ENCODE measurements at places on chromosomes 2 and 18.

GRCh38 chr2:152186262-152186661 lies 10.7 kb upstream of the STAM2 start:
- no peak for DNase-seq

- DNase-seq = no peak
These were observed 46.3 kb downstream of the ZNF519 start for GRCh38 chr18:14085770-14086457.

DNA sequence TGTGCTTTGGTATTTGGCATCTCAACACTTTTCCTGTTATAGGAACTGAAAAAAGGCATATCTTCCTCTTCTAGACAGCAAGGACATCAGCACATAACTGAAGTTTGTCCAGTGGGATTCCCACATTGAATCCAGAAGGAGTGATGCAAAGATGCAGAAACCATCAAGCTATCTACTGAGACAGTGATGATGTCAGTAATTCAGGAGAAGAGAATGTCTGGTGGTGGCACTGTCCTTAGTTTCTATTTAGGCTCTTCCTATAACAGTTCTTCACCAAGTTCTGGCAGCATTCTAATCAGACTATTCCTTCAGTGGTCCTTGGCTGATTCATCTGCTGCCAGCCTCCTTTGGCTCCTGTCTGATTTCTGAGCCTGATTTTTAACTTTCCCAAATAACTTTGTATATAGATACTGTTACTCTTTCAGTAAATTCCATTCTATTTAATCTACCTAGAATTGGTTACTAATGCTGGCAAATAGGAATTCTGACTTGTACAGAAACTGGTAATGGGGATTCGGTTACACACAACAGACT lies 56.6 kb upstream of the AGPS start:
- DNase-seq = no peak

GRCh38 chr2:160484859-160485520 lies 8.6 kb downstream of the RBMS1 start:
- no peak for DNase-seq

DNA sequence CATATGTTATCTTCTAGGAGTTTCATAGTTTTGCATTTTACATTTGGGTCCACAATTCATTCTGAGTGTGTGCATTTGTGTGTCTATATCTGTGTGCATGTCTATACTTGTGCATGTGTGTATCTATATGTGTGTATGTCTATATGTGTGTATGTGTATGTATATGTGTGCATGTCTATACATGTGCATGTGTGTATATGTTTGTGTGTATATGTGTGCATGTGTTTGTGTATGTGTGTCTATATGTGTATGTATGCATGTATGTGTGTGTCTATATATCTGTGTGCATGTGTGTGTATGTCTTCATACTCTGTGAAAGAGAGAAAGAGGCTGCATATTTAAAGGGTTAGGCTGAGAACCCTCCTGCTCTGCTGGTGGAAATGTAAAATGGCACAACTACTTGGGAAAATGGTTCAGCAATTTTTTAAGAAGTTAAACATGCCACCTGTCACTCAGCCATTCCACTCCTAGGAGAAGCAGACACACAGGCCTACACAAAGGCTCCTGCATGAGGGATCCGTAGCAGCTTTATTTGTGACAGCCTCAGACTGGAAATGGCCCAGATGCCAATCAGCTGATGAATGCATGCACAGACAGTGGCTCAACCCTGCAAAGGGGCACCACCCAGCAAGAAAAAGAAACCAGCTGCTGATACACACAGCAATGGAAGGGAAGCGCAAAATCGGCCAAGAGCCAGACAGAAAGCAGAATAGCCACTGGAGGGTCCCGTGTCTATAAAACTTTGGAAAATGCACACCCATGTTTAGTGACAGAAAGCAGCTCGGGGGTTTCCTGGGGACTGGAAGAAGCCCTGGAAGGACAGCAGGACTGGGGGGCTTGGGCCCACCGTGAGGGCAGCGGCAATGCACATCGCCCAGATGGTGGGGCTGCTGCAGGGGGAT lies 146.8 kb downstream of the SEPTIN10 start:
- DNase-seq = no peak

DNA sequence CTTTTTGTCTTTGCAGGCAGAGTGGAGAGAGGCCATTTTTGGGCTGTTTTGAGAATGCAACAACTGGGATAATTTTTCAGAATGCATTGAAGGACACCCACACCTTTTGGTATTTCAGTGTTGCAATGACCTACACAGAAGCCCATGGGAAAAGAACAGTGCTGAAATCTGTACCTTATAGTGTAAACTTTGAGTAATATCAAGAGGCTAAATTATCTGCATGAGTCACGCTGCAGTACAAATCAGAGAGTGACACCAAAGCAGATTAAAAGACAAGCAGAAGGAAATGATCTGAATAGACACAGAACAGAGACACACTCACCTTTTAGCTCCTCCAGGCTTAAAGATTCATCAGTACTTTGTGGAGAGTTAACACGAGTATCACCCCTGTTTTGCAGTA lies 265.3 kb downstream of the PAX3 start:
- no peak for DNase-seq
